ENCODE measurements at places on chromosomes 3 and 15.
A peak's percentile ranks its signal among the peaks of the same experiment; 100 is the strongest.

- no peaks in the 10 kb centered on the region for H3K36me3 ChIP-seq
- no peaks in the 10 kb centered on the region for H3K4me1 ChIP-seq
- no peak overlapping the region for H3K27ac ChIP-seq
- DNase-seq = no peak
Observed at GRCh38 chr15:67341539-67341938, 87.0 kb downstream of the IQCH start.

DNA sequence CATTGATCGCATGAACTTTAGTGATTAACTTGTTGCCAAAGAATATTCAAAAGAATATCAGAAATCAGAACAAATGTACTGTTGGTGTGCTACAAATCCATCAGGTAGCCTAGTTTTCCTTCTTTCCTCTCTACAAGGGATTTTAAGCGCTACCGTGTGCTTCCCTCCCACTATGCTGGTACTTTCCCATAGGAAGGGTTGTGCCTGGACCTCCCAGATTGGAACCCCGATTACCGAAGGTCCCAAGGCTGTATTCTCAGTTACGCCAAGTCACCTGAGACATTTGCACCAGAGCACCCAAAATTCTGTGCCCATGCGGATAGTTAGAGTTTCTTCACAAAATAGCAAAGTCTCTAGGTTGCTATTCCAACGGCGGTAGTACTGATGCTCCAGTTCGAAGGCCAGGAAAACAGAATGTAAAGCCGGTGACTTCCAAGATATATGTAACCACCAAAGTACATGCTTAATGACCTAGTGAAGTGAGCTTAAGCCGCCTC lies 23.4 kb upstream of the GATM start:
- H3K36me3 ChIP-seq = peaks cover 9% of the 10 kb centered on the region
- no peak for DNase-seq
- H3K4me3 ChIP-seq = peak overlapping the region; percentile 99
- H3K27ac ChIP-seq = peak overlapping the region; percentile 92

DNA sequence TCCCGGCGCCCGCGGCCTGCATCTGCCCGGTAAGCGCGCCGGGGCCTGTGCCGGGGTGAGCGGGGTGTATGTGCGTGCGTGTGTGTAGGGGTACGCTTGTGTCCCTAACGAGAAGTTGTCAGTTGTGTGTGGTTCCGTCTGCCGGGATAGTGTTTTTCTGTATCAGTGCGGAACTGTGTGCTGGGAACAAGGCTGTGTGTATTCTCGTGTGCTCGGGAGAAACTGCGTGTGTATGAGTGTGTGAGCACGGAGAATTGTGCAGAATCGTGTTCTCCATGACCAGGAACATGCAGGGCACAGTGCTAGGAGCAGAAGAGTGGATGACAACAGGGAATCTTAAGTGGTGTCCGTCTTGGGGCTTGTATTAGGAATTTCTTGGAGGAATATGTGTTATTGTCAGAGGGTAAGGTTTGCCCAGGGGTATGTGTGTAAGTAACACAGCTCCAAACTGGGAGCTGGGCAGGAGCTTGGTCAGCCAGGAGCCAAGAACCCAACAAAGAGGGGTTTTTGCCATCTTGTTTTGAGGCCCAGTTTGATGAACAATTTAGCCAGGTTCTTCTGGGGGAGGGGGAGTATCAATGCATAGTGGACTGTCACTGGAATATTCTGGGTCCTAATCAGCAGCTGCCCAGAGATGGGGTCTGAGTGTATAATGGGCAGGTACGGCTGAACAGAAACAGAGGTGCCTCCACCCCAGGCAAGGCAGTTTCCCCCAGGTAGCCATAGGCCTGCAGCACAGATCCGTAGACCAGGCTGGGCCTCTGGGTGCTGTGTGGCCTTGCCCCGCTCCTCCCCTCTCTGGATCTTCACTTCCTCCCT lies 2.1 kb downstream of the ISL2 start:
- H3K27me3 ChIP-seq = peaks cover 77% of the 10 kb centered on the region
- no peaks in the 10 kb centered on the region for H3K36me3 ChIP-seq
- DNase-seq = no peak

DNA sequence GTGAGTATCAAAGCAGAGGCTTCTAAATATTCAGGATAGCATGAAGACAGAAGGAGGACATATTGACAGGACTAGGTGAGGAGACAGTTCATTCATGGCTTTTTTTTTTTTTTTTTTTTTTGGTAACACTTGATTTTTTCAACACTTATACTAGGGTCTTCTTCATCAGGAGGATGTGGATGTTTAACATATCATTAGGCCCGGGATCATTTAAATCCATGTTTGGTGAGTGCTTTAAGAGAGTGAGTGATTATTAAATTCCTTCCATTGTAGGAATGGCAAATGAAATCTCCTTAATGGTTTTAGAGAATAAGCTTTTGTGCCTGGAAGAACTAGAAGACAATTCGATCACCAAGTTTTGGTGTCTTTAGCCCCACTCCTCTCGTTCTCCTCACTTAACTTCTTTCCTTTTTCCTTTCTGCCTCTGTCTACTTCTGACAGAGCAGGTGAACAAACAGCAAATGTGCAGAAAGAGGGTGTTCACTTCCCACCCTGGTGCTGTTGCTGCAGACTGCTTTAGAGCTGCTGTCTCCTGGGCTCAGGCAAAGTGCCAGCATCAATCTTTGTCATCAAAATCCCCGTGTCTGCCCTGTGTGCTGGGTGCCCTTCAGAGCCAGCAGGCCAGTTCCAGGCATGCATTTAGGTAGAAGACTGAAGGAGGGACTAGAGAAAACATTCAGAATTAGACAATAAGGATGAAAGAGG lies 35.6 kb upstream of the RAB11A start:
- no peaks in the 10 kb centered on the region for H3K4me1 ChIP-seq
- no peaks in the 10 kb centered on the region for H3K27me3 ChIP-seq
- DNase-seq = no peak
- H3K4me3 ChIP-seq = no peak overlapping the region
- H3K36me3 ChIP-seq = no peaks in the 10 kb centered on the region
- peak overlapping the region; percentile 80 for H3K27ac ChIP-seq

- H3K27me3 ChIP-seq = no peaks in the 10 kb centered on the region
- H3K4me3 ChIP-seq = no peak overlapping the region
- no peak overlapping the region for H3K27ac ChIP-seq
- H3K36me3 ChIP-seq = no peaks in the 10 kb centered on the region
- H3K4me1 ChIP-seq = no peaks in the 10 kb centered on the region
- no peak for DNase-seq
Observed at GRCh38 chr15:86115145-86115801, 35.6 kb downstream of the AGBL1 start.

DNA sequence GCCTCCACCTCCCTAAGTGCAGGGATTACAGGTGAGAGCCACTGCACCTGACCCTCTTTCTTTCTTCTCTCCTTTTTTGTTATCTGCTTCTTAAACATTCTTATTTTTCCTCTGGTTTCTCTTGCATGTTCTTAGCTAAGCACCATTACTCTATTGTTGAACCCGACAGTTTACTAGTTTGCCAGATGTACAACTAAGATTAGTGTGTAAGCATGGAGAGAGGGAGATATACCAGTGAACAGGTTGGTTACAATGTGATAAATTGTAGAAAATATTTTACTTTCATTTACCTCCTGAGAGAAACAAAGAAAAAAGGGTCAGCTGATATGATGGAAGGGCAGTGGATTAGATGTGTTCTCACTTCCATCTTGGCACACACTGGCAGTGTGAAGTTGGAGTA lies 4.9 kb downstream of the HAUS2 start:
- DNase-seq = no peak
- peaks cover 2% of the 10 kb centered on the region for H3K36me3 ChIP-seq
- H3K4me3 ChIP-seq = no peak overlapping the region
- peaks cover 5% of the 10 kb centered on the region for H3K4me1 ChIP-seq
- H3K27ac ChIP-seq = no peak overlapping the region
- no peaks in the 10 kb centered on the region for H3K27me3 ChIP-seq
